Renal pelvis (tissue), 12 donors: ENCODE measurements at places on chromosomes 16 and 17. TPM values are rescaled to one million over a fixed set of nuclear protein-coding genes. Genes with fewer than 3 reads are reported as not detected.

Gene WRAP53
- polyA plus RNA-seq, result 15.3 TPM

Gene DHX58
- 9.3 TPM for polyA plus RNA-seq

DNA sequence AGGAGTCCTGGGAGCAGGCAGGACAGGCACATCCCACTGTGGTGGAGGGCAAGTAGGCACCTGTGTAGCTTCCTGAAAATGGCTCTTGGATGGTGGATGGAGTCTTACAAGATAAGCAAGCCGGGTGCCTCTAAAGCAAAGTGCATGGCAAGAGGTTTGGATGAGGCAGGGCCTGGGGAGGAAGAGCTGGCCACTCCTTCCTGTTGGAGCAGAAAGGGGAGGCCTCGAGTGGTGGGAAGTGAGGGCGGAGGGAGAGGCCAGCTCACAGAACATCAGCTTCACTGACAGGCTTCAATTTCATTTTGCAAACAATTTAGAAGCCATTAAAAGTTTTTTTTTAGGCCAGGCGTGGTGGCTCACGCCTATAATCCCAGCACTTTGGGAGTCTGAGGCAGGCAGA is 31.0 kb downstream of the CD300A start:
- DNase-seq, result no peak

Gene ITGAD
- 0.46 TPM for polyA plus RNA-seq

Gene GNGT2
- 1.7 TPM for polyA plus RNA-seq

Gene SCN4A
- 1.1 TPM for polyA plus RNA-seq

GRCh38 chr17:36024106-36024869 is 6.5 kb upstream of the CCL23 start:
- no peak for DNase-seq

Gene SKAP1
- polyA plus RNA-seq, result 9.0 TPM

Gene CLEC3A
- polyA plus RNA-seq, result 0.13 TPM

DNA sequence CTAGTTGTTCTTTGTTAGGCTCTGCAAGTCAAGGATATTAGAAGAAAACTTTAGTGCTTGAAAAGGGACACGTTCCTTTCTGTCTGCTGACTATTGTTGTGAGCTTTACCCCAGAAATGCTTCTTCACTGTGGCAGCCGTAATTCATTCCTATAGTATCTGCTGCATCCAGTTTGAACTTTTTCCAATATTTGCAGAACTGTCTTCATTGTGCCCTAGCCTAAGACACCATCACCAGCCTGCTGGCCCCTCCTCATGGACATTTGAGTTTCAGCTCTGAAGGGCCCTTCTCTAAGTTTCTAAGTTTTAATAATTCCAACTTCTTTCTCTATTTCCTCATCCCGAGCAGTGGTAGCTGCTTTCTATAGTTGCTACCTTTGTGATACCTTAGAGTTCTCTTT is 91.7 kb downstream of the SLC39A11 start:
- DNase-seq, result no peak

- DNase-seq, result no peak
Measured at GRCh38 chr16:77844801-77845200, 56.4 kb downstream of the VAT1L start.
